Right atrium auricular region (tissue), 2 donors: ENCODE measurements at places on chromosomes 2 and 18. TPM values are rescaled to one million over a fixed set of nuclear protein-coding genes. Genes with fewer than 3 reads are reported as not detected.

- peak overlapping the region; percentile 68 for H3K27ac ChIP-seq
- H3K36me3 ChIP-seq = peaks cover 20% of the 10 kb centered on the region
- peaks cover 42% of the 10 kb centered on the region for H3K4me1 ChIP-seq
- no peaks in the 10 kb centered on the region for H3K27me3 ChIP-seq
- no peak for DNase-seq
These were observed 9.5 kb downstream of the CAPN10 start for GRCh38 chr2:240596080-240596460.

DNA sequence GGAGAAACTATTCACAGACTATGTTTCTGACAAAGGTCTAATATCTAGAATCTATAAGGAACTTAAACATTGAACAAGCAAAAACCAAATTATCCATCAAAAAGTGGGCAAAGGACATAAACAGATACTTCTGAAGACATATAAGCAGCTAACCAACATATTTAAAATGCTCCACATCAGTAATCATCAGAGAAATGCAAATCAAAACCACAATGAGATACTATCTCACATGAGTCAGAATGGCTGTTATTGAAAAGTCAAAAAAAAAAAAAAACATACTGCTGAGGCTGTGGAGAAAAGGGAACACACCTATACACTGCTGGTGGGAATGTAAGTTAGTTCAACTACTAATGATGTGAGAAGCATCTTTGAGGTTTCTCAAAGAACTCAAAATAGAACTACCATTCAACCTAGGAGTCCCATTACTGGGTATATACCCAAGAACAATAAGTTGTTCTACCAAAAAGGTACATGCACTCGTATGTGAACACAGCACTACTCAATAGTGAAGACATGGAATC lies 220.4 kb upstream of the TFPI start:
- no peaks in the 10 kb centered on the region for H3K36me3 ChIP-seq
- no peaks in the 10 kb centered on the region for H3K4me1 ChIP-seq
- H3K27me3 ChIP-seq = no peaks in the 10 kb centered on the region
- H3K4me3 ChIP-seq = no peak overlapping the region

Gene CPLX4
- total RNA-seq = not detected

DNA sequence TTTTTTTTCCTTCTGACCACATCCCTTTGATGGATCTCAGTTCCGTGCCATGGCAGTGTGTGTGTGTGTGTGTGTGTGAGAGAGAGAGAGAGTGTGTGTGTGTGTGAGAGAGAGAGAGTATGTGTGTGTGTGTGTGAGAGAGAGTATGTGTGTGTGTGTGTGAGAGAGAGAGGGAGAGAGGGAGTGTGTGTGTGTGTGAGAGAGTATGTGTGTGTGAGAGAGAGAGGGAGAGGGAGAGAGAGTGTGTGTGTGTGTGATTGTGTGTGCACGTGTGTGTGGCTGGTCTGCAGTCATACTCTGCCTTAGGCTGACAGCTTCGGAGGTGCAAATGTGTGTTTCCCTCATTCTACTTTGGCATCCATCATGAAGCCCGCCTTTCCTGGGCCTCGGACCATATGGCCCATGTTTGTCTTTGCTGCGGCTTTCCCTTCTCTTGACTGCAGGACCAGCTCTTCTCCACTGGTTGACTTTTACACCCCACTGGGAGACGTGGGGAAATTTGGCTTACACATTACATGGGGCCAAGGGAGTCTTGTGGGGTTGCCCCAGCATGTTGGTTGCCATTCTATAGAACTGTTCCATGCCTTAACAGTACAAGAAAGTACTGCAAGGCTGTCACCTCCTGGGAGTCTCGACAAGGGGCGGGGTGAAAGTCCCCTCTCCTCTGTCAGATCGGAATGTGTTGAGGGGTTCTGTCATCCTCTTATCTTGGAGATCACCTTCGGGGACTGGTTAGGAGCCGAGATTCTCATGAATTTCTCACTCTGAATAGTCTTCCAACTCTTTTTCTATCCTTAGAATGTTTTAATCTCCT lies 21.6 kb downstream of the TSN start:
- DNase-seq = no peak
- H3K4me3 ChIP-seq = no peak overlapping the region
- no peaks in the 10 kb centered on the region for H3K36me3 ChIP-seq
- no peak overlapping the region for H3K27ac ChIP-seq

DNA sequence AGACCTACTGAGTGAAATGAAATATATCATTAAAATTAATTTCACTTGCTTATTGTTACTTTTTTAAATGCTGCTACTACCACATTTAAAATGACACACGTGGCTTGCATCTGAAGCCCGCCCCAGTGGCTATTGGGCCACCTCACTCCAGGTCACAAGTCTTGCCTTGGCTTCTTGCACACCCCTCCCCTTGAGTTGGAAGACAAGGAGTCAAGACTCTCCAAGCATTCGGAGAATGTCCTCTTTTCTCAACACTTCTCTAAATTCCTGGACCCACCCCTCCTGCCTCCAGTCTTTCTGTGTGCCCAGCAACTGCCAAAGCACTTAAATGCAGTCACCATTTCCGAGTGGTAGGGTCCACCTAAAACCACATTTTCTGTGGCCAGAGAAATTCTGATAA lies 73.4 kb downstream of the ZBTB7C start:
- no peak overlapping the region for H3K4me3 ChIP-seq
- H3K4me1 ChIP-seq = no peaks in the 10 kb centered on the region
- H3K36me3 ChIP-seq = no peaks in the 10 kb centered on the region
- H3K27me3 ChIP-seq = no peaks in the 10 kb centered on the region

GRCh38 chr2:190159453-190159852 lies 96.9 kb upstream of the MSTN start:
- DNase-seq = no peak
- H3K27ac ChIP-seq = peak overlapping the region; percentile 49
- no peaks in the 10 kb centered on the region for H3K27me3 ChIP-seq
- peaks cover 8% of the 10 kb centered on the region for H3K4me1 ChIP-seq

Gene KLHL14
- not detected for total RNA-seq

DNA sequence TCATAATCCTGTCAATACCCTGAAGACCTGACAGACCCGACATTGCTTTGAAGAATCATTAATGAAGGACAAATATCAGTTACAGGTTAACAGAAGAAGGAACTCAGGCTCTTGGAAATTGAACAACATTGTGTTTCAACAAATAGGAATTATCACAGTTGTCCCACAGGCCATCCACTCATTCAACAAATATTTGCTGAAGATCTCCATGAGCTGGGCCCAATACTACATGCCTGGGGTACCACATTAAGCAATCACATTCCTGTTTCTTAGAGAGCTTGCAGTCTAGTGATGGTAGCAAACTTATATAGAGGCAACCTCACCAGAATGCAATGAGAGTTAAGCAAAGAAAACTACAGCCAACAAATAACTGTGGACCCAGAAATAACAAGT lies 671.6 kb upstream of the ACVR2A start:
- DNase-seq = no peak
- H3K4me3 ChIP-seq = no peak overlapping the region
- H3K27me3 ChIP-seq = no peaks in the 10 kb centered on the region
- H3K4me1 ChIP-seq = no peaks in the 10 kb centered on the region
- no peak overlapping the region for H3K27ac ChIP-seq
- no peaks in the 10 kb centered on the region for H3K36me3 ChIP-seq

- H3K4me3 ChIP-seq = no peak overlapping the region
- DNase-seq = no peak
- no peak overlapping the region for H3K27ac ChIP-seq
- H3K27me3 ChIP-seq = no peaks in the 10 kb centered on the region
These were observed 506.7 kb upstream of the CNTNAP5 start for GRCh38 chr2:123518367-123518766.
